ENCODE measurements at places on chromosomes 4 and X.

DNA sequence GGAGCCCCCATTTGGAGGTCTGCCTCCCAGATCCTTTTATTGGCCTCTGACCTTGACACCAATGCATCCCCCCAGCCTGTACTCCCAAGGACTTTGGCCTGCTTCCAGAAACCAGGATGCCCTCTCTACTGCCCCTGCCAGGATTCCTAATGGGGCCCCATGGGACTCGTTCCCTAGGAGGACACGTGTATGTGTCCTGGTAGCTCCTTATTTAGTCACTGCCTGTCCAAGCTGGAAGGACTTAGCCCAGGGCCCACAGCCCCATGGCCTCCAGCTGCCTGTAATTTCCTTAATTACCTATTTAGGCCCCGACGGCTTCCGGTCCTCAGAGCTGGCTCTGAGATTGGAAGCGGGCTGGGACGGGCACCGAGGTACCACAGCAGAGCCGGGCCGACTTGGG lies 9.4 kb downstream of the ATP2B3 start:
- DNase-seq, result no peak

GRCh38 chr4:105780176-105780575 lies 71.6 kb downstream of the GSTCD start:
- no peak for DNase-seq

DNA sequence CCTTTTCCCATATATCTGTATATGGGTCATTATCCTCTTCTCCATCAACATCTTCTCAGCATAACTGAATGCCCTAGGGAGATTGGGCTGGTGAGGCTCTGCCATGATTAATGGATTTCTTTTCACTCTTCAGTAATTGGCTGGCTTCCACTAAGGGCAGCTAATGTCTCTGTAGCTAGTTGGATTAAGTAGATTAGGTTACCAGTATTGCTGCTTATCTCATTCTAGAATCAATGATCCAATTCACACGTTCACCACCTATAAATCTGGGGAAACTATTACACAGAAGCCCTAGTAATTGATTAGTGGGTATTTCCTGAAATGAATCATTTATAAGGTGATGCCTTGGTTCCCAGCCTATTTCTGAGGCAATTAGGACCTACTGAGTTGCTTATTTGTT lies 94.8 kb downstream of the KDR start:
- DNase-seq, result no peak

GRCh38 chr4:82905205-82905604 lies 4.7 kb downstream of the THAP9 start:
- DNase-seq, result no peak

DNA sequence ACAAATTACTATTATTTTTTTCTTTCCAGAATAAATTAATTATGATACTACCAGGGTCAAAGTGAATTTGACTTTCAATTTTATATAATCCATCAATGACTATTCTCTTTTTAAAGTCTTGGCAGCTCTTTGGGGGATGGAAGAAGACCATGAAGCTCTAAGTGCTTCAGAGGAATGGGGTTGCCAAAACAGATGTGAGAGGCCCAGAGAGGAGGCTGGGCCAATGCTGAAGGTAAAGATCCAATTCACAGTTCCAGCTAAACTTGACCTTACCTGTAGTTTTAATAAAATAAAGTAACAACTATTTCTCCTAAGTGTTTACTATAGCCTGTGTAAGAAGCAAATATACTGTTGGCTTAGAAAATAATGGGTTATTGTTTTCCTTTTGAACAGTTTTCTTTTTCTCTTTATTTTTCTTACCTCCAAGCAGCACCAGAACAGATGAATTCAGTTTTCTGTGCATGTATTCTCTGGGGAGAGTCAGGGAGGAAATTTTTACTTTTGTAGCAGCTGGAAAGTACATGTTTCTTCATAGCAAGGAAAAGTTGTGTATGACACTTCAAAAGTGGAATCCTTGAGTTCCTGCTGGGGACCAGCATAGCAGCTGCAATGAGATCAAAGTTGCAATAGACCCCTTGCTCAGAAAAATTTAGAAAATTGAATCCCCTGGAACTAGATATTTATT lies 104.9 kb downstream of the CEP44 start:
- DNase-seq, result no peak

All from stimulated activated CD8-positive, alpha-beta memory T cell treated with anti-CD3 and anti-CD28 coated beads, Interleukin-2, amount 100 ng/mL, for 1 hour (primary cell).